ENCODE measurements at places on chromosomes 11 and 22.
A peak's percentile ranks its signal among the peaks of the same experiment; 100 is the strongest.

DNA sequence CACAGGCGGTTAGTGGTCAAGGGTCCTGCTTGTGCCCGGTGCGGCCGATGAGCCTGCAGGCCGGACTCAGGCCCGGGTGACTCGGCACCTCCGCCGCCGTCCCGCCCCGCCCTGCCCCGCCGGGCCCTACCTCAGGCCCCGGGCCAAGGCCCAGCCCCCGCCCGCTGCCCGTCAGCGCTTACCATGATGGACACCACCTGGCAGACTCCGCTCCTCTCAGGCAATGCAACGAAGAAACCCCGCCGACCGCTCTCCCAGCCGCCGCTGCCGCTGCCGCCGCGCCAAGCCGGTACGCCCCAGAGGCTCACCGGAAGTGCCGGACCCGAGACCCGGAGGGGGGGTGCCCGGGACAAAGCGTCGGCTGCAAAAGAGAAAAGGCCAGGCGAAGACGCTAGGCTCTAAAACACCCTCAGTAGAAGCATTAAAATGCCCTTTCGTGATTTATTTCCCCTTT is at the start of gene UFD1:
UFD1 (minus strand) TSS at position 293 of the 454 bp plus-strand sequence; CDS start at position 185, 108 bp downstream.
- peak; percentile 85 for DNase-seq

DNA sequence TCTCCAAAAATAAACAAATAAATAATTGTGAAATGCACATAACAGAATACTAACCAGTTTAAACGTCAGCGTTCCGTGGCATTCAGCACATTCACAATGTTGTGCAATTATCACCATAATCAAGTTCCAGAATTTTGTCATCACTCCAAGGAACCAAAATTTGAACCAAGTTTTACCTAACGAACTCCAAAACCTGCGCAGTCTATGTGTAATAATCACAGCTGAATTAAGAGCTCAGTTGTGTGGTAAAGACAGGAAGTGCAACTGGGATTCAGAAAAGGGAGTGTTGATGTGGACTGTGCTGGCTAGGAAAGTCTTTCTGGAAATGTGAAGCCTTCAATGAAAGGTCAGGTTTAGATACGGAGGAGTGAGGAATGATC is 5.4 kb upstream of the MCAM start:
- DNase-seq, result no peak

DNA sequence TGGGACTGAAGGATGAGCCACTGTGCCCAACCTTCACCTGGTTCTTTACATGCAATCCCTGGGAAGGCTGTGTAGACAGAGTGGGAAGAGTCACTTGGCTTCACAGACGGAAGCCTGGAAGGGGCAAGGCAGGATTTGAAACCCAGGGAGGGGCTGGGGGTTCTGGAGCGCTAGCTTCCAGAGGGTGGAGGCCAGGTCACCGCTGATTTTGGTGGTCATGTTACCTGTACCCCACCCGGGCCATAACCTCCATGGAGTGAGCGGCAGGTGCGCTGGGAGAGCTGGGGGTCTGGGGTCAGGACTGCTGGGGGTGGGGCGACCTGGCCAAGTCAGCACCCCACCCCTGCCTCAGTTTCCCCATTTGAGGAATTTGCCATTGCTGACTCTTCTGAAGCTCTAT is 38.3 kb downstream of the PDGFB start:
- no peak for DNase-seq

GRCh38 chr11:130635937-130636630 is 187.6 kb downstream of the ADAMTS15 start:
- DNase-seq, result no peak

DNA sequence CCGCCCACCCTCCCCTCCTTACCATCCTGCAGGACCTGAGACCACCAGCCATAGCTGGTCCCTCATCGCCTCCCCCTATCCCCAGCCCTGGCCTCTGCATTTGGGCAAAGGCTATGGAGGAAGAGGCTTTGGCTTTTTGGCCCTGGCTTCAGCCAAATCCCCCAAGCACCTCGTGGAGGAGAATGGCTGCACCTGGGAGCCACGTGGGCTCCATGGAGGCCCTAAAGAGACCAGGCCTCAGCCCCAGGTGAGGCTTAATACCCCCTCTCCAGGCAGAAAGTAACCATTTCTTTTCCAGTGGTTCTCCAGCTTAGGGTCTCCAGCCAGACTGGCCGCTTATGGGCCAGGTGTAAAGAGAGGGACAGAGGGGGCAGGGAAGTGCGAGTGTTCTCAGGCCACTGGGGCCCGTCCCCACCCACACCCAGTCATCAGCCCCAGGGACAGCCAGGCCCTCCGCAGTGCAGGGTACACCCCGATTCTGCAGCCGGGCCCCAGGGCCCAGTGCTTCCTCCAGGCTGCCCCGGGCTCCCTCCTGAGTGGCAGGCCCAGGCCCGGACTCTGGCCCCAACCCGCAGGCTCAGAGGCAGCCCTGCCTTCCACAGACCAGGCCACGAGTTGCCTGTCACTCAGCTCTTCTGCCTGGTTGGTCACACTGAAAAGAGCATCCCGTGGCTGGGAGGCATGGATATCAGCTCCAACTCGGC is 26.4 kb downstream of the CDKN1C start:
- no peak for DNase-seq

DNA sequence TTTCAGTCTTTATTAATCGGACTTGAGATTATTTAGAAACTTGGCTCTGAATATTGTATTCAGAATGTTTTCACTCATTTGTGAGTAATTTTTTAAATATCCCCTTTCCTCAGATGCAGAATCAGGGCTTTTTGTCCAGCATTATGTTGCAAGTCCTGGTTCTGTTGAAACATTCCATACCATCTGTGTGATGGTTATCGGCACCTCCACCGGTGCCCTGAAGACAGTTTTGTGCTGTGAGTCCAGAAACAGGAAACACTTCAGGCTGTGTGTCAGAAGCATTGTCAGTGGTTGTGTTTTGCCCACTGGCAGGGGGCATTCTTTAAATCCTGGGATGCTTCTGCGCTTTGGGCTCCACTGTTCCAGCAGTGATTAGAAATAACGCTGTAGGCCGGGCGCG is 20.4 kb downstream of the CDPF1 start:
- DNase-seq, result no peak

DNA sequence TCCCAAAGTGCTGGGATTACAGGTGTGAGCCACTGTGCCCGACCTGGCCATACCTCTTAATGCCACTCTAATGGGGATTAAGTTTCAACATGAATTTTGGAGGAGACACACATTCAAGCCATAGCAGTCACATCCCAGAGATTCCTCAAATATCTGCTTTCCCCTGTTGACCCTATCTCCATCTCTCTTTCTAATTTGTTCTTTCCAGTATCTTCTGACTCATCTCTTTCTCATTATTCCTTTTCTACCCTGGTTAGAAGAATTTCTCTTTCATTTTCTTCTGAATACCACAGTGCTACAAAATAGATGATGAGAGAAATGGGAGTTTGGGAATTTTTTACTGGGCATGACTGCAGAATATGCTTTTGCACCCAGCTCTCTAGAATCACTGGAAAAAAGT is 5.1 kb downstream of the OR10V1 start:
- DNase-seq, result no peak

DNA sequence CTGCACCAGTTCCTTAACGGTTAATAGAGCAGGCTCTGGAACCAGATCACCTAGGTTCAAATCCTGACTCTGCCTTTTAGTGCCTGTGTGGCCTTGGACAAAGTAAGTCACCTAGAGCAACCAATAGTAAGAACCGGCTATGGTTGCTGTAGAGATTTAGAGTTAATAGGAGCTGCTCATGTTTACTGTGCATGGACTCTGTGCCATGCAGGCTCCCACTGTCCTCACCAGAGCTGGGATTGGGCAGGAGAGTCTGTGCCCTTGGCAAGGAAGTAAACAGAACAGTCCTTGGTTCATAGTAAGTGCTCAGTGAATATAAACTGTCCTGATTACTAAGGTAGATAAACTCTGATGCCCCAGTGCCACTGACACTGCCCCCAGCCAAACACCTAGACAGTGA is 1.4 kb upstream of the TP53I11 start:
- no peak for DNase-seq

DNA sequence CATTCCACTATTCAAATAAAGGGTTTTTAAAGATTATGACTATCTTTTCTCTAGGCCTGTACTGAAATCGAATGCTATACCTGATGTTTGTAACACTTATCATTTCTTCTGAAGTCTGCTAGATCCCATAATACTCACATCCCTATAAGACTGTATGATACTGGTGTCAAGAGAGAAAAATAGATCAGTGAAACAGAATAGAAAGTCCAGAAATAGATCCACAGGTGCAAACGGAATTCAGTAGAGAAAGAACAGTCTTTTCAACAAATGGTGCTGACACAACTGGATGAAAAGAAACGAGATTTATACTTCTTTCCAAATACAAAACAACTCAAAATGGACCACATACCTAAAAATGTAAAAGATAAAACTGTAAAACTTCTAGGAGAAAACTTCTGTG is 143.2 kb downstream of the APOL5 start:
- DNase-seq, result no peak

- no peak for DNase-seq
Observed at GRCh38 chr11:81578571-81578970, 1155.1 kb downstream of the FAM181B start.

DNA sequence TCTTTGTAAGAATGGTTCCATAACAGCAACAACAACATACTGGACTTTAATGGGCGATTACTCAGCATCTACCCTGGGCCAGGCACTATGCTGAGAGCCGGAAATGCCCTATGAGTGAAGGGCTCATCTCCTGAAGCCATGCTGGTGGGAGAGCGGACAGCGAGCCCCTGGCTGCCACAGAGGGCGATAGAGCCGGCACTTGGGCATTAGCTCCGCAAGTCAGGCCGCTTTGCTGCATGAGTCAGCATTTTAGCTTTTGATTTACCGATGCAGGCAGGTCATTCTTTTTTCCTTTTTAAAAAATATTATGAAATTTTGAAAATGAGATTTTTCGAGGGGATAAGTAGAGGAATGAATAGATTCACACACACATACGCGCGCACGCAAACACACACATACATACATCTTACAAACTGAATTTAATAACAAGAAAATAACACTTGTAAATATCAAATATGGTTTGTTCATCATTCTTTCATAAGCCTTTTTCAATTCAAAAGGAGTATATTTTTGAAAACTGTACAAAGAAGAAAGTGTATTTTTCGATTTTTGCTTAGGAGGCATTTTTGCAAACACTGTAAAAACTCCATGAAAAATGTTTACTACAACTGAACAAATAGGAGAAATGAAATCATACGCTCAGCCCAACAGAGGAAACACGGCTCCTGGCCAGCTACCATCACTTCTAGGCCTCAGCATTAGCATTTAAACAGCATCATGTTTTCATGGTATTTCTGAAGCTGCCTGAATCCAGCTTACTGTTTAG is 667.3 kb downstream of the OPCML start:
- DNase-seq, result no peak

DNA sequence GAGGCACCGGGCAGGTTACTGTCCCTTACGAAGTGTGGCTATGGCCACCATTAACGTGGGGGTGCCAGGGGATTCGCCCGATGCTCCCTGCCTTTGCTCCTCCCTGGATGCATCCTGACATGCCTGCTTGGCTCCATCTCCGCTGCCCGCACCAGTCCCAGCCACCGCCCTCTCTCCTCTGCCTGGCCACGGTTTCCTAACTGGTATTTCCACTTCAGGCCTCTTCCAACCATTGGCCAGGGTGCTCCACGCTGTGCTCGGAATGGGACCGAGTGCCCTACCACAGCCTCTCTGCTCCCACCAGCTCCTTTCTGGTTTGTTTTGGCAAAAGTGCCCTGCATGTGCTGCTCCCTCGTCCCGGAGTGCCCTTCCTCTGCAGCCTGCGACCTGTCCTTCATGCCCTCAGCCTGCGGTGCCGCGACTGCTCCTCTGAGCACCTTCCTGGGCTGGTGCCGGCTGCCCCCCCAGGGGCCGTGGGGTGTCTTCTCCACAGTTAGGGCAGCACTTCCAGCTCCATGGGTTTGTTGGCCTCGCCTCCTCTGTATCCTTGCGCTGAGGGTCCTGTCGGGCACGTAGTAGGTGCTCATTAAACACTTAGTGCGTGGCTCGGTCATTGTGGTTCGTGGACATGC is 12.6 kb upstream of the GRAMD4 start:
- no peak for DNase-seq

- no peak for DNase-seq
Observed at GRCh38 chr11:75028724-75029123, 40.0 kb downstream of the NEU3 start.

- no peak for DNase-seq
Observed at GRCh38 chr11:79375818-79376550, 64.8 kb downstream of the TENM4 start.

DNA sequence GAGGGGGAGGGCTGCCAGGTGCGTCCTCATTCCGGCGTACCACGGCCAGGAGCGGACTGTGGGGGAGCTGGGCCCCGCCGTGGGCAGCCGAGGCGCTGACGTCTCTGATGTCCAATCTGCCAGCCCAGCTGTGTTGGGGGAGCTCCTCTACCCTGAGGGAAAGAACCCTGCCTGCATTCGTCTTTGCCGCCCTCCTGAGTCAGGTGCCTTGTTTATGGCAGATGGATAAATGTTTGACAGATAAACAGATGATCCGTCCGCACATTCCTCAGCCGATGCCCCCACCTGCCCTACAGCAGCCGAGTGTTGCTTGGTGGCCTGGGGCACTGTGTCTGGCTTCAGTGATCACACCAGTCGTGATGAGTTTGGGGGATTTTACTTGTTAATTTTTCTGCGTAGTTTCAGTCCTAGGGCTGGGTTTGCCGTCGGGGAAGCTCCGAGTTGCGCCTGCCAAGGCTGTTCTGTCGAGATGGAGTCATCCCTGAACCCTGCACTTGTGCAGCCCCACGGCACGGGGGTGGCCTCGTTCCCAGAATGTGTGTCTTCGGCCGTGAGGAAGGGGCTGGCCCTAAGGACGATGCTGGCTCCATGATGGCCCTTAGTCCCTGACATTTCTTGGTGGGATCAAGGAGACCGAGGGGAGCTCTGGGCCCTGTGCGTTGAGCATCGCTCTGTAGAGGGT is 1083.9 kb downstream of the BRD1 start:
- DNase-seq, result no peak

GRCh38 chr11:71363721-71364120 is 84.5 kb downstream of the DHCR7 start:
- no peak for DNase-seq

- no peak for DNase-seq
Observed at GRCh38 chr22:27580311-27580897, 221.2 kb downstream of the MN1 start.

DNA sequence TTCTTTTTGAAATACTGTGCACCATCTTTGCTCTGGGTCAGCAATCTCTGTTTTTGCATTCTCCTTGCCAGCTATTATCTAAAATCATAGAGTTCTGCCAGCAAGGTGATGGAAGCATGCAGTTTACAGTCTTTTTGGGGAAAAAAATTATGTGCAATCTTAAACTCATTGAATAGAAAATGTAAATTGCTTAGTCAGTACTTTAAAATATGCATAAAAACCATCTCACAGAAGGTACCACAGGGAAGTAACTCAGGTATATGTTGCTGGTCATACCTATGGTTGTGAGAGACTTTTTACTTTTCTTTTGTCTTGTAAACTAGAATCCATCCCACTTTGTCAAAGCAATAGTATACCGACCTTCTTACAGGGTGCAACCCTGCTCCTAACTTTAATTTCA is 469.8 kb upstream of the ANO3 start:
- no peak for DNase-seq

- peak; percentile 35 for DNase-seq
Observed at GRCh38 chr11:94926698-94927237, 46.6 kb downstream of the CWC15 start.
